Osteoblast (primary cell): ENCODE measurements at places on chromosomes 5 and 9. TPM values are rescaled to one million over a fixed set of nuclear protein-coding genes. Genes with fewer than 3 reads are reported as not detected.

DNA sequence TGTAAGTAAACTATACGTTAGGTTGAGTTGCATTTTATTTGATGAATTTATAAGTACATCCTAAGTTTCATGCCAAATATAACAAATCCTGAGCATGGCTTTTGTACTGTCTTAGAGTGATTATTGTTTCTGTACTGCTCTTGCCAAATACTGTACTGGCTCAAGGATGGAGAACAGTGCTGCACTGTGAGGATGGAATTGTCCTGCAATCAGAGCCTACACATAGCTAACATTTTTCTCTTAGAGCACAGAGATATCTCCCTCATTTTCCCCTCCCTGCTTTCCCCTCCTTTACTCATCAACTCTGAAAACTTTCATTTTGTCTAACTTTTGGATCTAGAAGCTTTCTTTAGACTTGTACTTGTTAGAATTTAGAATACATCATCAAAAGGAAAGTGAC is 28.3 kb downstream of the LRRC70 start:
- no peak for DNase-seq

DNA sequence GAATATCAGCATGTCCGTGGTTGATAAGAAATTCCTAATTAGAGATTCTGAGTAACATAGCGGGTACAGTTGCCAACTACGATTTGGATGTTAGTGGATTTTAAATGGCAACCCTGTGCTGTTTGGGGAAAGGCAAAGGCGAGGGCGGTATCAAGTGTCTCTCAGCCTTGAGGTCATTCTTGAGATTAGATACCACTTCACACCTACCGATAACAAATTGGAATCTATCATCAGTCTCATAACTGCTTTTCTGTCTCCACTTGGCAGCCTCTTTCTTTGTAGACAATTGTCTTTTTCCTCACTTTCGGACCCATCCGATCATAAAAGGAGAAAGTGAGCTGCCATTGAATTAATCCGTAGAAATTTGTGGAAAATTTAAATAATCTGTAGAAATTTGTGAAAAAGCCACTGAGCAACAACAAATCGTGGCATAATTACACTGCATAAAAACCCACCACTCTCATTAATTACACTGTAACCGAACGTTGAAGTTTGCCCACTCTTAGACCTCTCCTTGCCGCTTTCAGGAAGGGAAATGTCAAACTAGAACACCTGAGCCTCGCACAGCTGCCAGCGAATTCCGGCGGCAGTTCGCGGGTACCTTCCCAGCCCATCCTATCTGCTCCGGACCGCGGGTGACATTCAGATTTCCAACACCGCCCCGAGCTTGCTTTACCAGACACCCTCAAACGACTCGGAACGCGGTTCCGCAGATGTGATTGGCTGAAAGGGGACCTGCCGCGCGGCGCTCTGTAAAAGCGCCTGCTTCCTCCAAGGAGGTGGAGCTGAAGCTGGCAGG is 849 bp upstream of the RGMB start:
- DNase-seq = peak; percentile 96

GRCh38 chr5:161783297-161783696 is 64.6 kb upstream of the GABRA1 start:
- no peak for DNase-seq

GRCh38 chr5:34552686-34553085 is 103.4 kb upstream of the RAI14 start:
- no peak for DNase-seq

DNA sequence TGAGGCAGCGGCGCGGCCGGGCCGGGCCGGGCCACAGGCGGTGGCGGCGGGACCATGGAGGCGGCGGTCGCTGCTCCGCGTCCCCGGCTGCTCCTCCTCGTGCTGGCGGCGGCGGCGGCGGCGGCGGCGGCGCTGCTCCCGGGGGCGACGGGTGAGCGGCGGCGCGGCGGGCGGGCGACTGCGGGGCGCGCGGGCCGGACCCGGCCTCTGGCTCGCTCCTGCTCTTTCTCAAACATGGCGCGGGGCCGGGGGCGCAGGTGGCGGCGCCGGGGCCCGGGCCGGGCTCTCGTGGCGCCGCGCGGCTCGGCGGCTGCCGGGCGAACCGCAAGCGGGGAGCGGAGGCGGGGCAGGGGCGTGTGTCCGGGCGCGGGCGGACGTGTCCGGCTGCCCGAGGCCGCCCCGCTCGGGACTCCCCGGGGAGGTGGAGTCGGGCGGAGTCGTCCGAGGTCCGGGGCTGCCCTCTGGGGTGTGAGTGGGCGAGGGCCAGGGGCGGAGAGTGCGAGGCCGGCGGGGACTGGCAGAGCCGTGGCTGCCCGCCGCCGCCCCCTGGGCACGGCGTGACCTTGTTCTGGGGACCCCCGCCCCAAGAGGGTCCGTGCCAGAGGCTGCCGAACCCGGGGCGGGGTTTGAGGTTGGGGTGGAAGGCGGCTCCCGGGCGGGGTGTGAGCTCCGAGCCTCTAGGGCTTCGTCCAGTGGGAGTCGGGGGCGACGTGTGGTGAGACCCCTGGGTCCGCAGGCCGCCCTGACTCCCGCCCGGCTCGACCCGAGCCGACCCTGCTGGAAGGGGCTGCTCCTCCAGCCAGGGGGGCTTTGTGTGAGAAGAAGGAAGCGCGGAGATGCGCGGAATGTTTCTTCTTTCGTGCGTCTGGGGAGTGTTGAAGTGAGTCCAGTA is 485 bp downstream of the TGFBR1 start:
- peak; percentile 97 for DNase-seq

Gene OBP2B
- not detected in 2 replicates for total RNA-seq

DNA sequence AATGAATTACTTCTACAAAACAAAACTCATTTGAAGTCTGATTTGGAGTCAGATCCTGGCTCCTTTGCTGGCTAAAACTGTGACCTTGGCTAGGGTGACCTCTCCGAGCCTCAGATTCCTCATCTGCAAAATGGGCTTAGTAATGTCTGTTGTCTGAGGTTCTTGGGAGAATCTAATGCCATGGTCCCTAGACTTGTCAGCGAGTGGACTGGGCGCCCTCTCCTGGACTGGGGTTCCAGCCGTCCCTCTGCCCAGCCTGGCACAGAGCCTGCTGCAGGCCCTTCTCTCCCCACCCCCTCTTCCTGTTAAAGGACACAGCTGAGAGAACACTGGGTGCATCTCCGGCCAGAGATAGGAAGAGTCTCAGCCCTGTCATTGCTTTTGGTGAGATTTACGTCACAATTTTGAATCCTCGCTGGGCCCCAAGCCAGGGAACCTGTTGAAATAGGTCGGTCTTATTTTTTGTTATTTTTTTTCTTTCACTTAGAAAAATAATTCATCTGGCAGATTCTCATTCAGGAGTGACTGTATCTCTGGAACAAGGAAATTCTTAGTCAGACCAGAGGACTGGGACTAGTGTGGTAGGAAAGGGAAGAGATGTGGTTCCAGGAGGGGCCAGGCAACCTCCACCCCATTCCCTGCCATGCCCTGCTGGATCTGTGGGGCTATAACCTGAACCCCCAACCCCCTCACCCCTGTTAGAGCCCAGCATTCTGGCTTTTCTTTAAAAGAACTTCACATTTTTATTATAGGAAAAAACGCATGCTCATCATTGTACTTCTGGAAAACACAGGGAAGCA is 48.2 kb upstream of the RPL26L1 start:
- peak; percentile 97 for DNase-seq

GRCh38 chr5:155056644-155057269 is 43.2 kb downstream of the KIF4B start:
- DNase-seq = no peak
